ENCODE measurements at places on chromosomes 6 and 20. TPM values are rescaled to one million over a fixed set of nuclear protein-coding genes. Genes with fewer than 3 reads are reported as not detected.
A peak's percentile ranks its signal among the peaks of the same experiment; 100 is the strongest.

- no peak overlapping the region for H3K4me3 ChIP-seq
- no peak for DNase-seq
- no peaks in the 10 kb centered on the region for H3K36me3 ChIP-seq
- no peaks in the 10 kb centered on the region for H3K27me3 ChIP-seq
- H3K27ac ChIP-seq: no peak overlapping the region
- no peaks in the 10 kb centered on the region for H3K4me1 ChIP-seq
Measured at GRCh38 chr20:40813708-40814630, 124.9 kb upstream of the MAFB start.

The RIMS4 gene
- total RNA-seq: not detected

- H3K27me3 ChIP-seq: no peaks in the 10 kb centered on the region
- H3K27ac ChIP-seq: peak overlapping the region; percentile 69
- no peak overlapping the region for H3K4me3 ChIP-seq
- H3K36me3 ChIP-seq: no peaks in the 10 kb centered on the region
Measured at GRCh38 chr6:7170117-7170732, 62.5 kb downstream of the RREB1 start.

The LGSN gene
- not detected for total RNA-seq

The UBD gene
- not detected for total RNA-seq

Data from adrenal gland (tissue), 19 donors.